ENCODE measurements at places on chromosomes 2 and 18. TPM values are rescaled to one million over a fixed set of nuclear protein-coding genes. Genes with fewer than 3 reads are reported as not detected.
A peak's percentile ranks its signal among the peaks of the same experiment; 100 is the strongest.

GRCh38 chr2:196502386-196502785 is 137.1 kb upstream of the CCDC150 start:
- H3K36me3 ChIP-seq, result no peaks in the 10 kb centered on the region
- H3K4me3 ChIP-seq, result no peak overlapping the region
- H3K4me1 ChIP-seq, result no peaks in the 10 kb centered on the region
- no peak overlapping the region for H3K27ac ChIP-seq
- H3K27me3 ChIP-seq, result no peaks in the 10 kb centered on the region

- DNase-seq, result no peak
- H3K36me3 ChIP-seq, result no peaks in the 10 kb centered on the region
- no peaks in the 10 kb centered on the region for H3K4me1 ChIP-seq
- H3K4me3 ChIP-seq, result no peak overlapping the region
- no peaks in the 10 kb centered on the region for H3K27me3 ChIP-seq
Measured at GRCh38 chr2:6791682-6792081, 74.0 kb downstream of the CMPK2 start.

DNA sequence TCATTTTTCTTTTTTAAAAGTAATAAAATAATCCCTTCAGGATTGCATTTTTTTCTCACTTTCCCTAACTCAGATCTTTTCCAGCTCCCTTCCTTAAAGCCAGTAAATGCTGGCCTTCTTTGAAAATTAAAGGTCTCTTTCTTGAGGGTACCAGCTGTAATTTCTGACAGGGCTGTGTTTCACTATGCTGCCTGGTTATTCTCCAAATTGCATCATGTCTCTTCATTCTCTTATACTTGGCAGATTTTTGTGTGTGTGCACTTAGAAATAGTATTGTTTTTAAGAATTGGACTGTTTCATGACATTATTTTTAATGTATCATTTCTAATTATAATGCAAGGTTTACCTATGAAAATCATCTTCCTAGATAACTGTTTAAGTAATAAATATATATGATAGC is 72.0 kb upstream of the EPB41L5 start:
- H3K4me1 ChIP-seq, result peaks cover 14% of the 10 kb centered on the region
- H3K36me3 ChIP-seq, result no peaks in the 10 kb centered on the region
- no peak overlapping the region for H3K4me3 ChIP-seq
- H3K27ac ChIP-seq, result no peak overlapping the region

GRCh38 chr18:62852851-62853250 is 137.5 kb downstream of the PHLPP1 start:
- H3K36me3 ChIP-seq, result no peaks in the 10 kb centered on the region
- H3K4me1 ChIP-seq, result no peaks in the 10 kb centered on the region
- H3K4me3 ChIP-seq, result no peak overlapping the region

The TMEM37 gene
- 25.0 TPM for total RNA-seq

The EFEMP1 gene
- 43.3 TPM for total RNA-seq

GRCh38 chr2:69138793-69139459 is 125.9 kb downstream of the ANTXR1 start:
- H3K4me1 ChIP-seq, result no peaks in the 10 kb centered on the region
- no peaks in the 10 kb centered on the region for H3K36me3 ChIP-seq
- H3K27me3 ChIP-seq, result no peaks in the 10 kb centered on the region
- H3K4me3 ChIP-seq, result no peak overlapping the region
- no peak overlapping the region for H3K27ac ChIP-seq
- DNase-seq, result no peak

DNA sequence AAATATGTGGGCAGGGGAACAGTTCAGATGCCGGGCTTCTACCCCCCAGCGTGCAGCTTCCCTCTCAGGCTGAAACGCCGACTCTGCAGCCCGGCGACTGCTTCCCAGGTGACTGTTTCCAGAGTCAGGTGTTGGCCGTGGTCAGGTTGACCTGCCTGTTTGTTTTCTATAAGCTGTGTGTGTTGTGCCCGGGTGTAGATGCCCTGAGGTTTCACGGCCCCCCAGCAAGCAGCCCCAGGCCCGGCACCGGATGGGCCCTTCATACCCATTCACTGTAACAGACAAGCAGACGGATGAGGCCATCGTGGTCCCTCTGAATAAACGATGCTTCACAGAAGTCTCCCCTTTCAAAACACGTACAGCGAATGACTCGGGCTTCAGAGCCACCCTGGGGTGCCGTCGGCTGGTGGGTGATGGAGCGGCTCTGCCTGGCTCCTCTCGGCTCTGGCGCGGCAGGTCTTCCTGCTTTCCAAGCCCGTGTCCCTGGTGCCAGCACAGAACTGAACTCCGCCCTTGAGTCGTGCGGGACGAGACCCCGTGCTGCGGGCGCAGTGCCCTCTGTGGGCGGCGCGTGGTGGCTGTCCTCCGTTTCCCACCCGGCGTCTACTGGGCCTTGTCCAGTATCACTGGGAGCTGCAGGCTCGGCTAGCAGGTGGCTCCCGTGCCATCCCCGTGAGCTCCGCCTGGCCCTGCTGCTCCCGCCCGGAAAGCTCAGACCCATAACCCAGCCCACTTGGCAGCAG is 15.0 kb upstream of the KCNG2 start:
- peak; percentile 63 for DNase-seq
- no peak overlapping the region for H3K27ac ChIP-seq
- H3K4me3 ChIP-seq, result no peak overlapping the region
- H3K27me3 ChIP-seq, result peaks cover 16% of the 10 kb centered on the region
- H3K4me1 ChIP-seq, result no peaks in the 10 kb centered on the region
- no peaks in the 10 kb centered on the region for H3K36me3 ChIP-seq

- no peaks in the 10 kb centered on the region for H3K27me3 ChIP-seq
- peaks cover 16% of the 10 kb centered on the region for H3K4me1 ChIP-seq
- no peak overlapping the region for H3K4me3 ChIP-seq
- DNase-seq, result no peak
- H3K36me3 ChIP-seq, result no peaks in the 10 kb centered on the region
Measured at GRCh38 chr2:226137201-226137811, 662.3 kb downstream of the IRS1 start.

DNA sequence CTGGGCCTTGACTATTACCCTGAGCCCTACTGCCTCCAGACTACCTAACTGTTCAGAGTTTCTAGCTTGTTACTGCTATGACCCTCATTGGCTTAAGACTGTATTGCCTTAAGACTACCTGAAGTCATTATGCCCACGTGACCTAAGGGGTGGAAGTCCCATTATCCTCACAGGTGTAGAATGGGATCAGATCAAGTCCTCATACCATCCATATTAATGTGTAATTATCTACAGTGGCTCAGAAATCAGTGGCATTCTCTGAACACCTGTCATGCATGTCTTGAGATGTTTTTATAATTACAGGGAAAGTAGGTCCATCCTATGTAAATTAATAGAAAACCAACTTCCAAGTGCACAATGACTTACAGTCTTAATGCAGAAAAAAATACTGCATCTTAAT is 124.0 kb upstream of the CDC42EP3 start:
- H3K4me3 ChIP-seq, result no peak overlapping the region
- H3K4me1 ChIP-seq, result peaks cover 9% of the 10 kb centered on the region
- H3K36me3 ChIP-seq, result no peaks in the 10 kb centered on the region
- DNase-seq, result no peak
- no peaks in the 10 kb centered on the region for H3K27me3 ChIP-seq

DNA sequence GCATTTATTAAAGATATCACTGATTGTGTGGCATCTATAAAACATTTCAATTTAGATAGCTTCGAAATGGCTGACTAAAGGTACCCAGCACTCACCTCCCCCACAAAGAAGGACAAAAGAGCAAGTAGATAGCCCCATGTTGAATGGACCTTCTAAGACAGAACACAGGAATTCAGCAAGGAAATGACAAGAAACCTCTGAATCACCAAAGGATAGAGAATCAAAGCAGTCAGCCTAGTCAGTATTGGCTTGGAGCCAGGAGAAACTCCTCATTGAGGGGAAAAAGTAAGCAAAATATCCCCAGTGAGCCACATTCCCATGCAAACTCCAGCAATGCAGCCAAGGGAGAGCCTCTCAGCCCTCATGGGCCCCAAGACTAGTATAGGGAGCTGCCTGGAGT is 113.7 kb downstream of the BARD1 start:
- H3K27ac ChIP-seq, result no peak overlapping the region
- H3K27me3 ChIP-seq, result no peaks in the 10 kb centered on the region

The DLGAP1 gene
- 2.2 TPM for total RNA-seq

DNA sequence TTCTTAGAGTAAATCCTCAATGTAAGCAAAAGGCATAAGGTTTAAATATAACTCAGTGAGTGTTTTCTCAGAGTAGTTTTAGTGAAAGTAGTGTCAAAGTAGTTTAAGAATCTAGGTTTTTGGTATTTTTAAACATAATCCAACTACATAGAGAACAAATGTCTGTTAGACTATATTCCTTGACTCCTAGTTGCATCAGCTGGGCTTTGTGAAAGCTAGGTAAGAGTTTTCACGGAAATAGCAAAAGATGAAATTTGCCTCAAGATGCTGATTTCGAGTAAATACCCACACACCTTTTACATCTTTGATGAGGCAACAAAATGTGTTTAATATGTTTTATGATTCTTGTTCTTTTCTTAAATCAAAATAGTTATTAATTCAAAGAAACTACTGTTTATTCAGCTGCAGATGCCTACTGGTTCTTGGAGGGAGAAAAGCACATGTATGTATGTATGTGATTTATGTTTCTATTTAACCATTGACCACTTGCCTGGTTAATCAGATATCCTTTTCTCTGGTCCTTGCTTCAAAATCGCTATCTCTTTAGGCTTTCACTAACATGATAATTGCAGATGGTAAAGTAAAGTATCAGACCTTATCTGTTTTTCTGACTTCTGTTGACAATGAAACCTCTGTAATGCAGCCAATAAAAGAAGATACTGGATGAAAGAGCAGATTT is 117.4 kb upstream of the NOSTRIN start:
- no peak overlapping the region for H3K27ac ChIP-seq
- no peak for DNase-seq
- no peaks in the 10 kb centered on the region for H3K27me3 ChIP-seq
- peaks cover 4% of the 10 kb centered on the region for H3K4me1 ChIP-seq
- H3K4me3 ChIP-seq, result no peak overlapping the region

DNA sequence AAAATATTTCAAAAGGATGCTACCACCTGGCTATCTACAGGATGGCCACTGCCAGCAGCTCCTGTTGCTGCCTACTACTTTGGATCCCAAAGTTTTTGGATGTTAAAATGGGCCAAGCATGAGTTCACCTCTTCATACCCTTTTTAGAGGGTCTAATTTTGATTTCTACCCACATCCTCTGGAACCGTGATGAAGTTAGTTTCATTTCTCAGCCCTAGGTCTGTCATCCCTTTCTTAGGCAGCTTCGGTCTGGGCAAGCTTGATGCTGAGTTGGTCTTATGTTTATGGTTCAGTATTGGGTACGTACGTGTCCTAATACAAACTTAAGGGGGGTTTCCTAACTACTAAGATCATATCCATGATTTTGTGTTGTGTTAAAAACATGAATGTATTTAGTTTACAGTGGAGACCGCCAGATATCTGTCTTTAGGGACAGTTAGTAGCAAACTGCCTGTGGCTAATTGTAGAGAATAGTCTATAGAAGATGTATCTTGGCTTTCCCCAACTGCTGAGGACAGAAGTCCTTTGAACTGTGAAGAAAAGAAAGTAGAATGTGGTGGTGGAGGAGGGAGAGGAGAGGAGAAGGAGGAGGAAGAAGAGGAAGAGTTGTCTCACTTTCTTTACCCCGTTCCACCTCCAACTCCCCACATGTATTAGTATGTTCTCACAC is 184.9 kb downstream of the UBE2E3 start:
- H3K27me3 ChIP-seq, result no peaks in the 10 kb centered on the region
- no peak overlapping the region for H3K4me3 ChIP-seq
- H3K4me1 ChIP-seq, result peaks cover 34% of the 10 kb centered on the region
- no peaks in the 10 kb centered on the region for H3K36me3 ChIP-seq

The DNER gene
- total RNA-seq, result not detected

The LCT gene
- 0.07 TPM for total RNA-seq

The CCDC68 gene
- 25.3 TPM for total RNA-seq

GRCh38 chr2:18455236-18455862 is 105.1 kb downstream of the RDH14 start:
- no peak for DNase-seq
- no peak overlapping the region for H3K27ac ChIP-seq
- H3K27me3 ChIP-seq, result peaks cover 15% of the 10 kb centered on the region
- H3K4me1 ChIP-seq, result no peaks in the 10 kb centered on the region
- no peaks in the 10 kb centered on the region for H3K36me3 ChIP-seq
- H3K4me3 ChIP-seq, result no peak overlapping the region

- H3K27me3 ChIP-seq, result no peaks in the 10 kb centered on the region
- no peaks in the 10 kb centered on the region for H3K36me3 ChIP-seq
- no peaks in the 10 kb centered on the region for H3K4me1 ChIP-seq
- no peak for DNase-seq
- H3K27ac ChIP-seq, result no peak overlapping the region
- H3K4me3 ChIP-seq, result no peak overlapping the region
Measured at GRCh38 chr2:30888852-30889409, 81.7 kb upstream of the CAPN13 start.

GRCh38 chr2:110867078-110867477 is 134.7 kb downstream of the ACOXL start:
- no peaks in the 10 kb centered on the region for H3K27me3 ChIP-seq
- H3K27ac ChIP-seq, result no peak overlapping the region
- no peaks in the 10 kb centered on the region for H3K36me3 ChIP-seq
- no peak overlapping the region for H3K4me3 ChIP-seq
- no peaks in the 10 kb centered on the region for H3K4me1 ChIP-seq
- no peak for DNase-seq

- H3K27me3 ChIP-seq, result no peaks in the 10 kb centered on the region
- no peak overlapping the region for H3K27ac ChIP-seq
- H3K36me3 ChIP-seq, result no peaks in the 10 kb centered on the region
- no peak overlapping the region for H3K4me3 ChIP-seq
- H3K4me1 ChIP-seq, result no peaks in the 10 kb centered on the region
Measured at GRCh38 chr2:194301946-194302345, 1355.1 kb upstream of the SLC39A10 start.

DNA sequence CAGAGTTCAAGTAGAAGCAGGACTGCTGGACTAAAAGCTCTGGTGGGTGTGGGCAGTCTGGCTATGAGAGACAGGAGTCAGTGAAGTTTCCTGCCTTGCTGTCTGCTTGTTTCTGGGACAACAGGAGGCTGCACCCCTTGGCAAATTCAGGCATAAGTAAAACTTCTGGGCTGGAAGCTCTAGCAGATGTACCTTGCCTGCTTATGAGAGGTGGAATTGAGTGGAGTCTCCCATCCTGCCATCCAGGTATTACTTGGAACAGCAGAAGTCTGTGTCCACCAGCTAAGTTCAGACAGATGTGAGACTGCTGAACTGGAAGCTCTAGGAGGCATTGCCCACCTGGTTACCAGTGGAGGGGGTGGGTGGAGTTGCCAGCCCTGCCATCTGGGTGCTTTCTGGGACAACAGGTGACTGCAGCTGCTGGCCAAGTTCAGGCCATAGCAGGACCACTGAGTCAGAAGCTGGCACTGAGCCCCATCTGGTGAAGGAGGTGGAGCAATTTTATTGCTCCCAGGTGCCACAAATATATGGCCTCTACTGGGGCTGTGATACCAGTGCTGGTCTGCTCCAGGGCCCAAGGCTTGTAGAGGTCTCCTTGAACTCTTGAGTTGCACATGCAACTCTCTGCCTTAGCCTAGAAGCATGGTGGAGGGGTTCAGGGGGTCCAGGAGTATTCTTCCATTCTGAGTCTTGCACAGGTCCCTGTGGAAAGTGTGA is 199.4 kb upstream of the FN1 start:
- no peaks in the 10 kb centered on the region for H3K4me1 ChIP-seq
- H3K27ac ChIP-seq, result no peak overlapping the region
- no peaks in the 10 kb centered on the region for H3K27me3 ChIP-seq
- no peak overlapping the region for H3K4me3 ChIP-seq
- DNase-seq, result no peak
- H3K36me3 ChIP-seq, result no peaks in the 10 kb centered on the region
